ENCODE measurements at places on chromosomes 2 and 18. TPM values are rescaled to one million over a fixed set of nuclear protein-coding genes. Genes with fewer than 3 reads are reported as not detected.

VAMP5 gene
- 186 TPM for total RNA-seq

NRBP1 gene
- total RNA-seq = 130 TPM

ZNF396 gene
- total RNA-seq = 0.72 TPM

ABCB11 gene
- 0.44 TPM for total RNA-seq

B3GNT7 gene
- 1.2 TPM for total RNA-seq

ITGB1BP1 gene
- total RNA-seq = 95.5 TPM

DNA sequence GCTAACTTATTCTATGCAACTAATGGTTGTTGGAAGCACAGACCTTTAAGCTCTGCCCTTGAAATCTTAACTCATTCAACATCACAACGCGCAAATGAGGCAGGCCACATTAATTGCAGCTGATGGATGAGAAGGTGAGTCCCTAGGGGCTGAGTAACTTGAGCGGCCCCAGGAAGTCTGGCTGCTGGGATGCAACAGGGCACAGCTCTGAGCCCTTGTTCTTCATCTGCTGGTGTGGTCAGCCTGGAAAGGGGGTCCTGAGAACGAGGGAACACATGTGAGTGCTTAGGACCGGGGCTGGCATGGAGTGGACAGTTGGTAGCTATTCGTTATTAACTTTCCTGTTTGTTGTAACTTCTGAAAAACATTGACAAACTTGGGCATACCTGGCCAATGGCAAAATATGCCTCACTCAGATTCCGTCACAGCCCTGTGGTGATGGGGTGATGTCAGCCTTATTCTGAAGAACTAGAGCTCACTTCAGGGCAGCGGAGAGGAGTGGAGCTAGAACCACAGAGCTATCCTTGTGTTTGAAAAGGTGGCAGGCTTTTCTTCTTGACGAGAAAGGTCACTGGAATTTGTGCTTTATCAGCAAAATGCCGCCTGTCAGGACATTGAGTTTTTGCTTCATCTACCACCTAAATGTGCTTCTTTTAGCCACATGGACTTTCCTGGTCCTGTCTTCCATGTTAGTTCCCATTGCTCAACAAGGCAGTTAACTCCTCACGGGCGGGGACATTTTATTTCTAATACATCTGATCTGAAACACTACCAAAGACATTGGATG lies 145.9 kb upstream of the FHL2 start:
- peaks cover 21% of the 10 kb centered on the region for H3K4me1 ChIP-seq
- no peak for DNase-seq
- no peaks in the 10 kb centered on the region for H3K27me3 ChIP-seq

DNA sequence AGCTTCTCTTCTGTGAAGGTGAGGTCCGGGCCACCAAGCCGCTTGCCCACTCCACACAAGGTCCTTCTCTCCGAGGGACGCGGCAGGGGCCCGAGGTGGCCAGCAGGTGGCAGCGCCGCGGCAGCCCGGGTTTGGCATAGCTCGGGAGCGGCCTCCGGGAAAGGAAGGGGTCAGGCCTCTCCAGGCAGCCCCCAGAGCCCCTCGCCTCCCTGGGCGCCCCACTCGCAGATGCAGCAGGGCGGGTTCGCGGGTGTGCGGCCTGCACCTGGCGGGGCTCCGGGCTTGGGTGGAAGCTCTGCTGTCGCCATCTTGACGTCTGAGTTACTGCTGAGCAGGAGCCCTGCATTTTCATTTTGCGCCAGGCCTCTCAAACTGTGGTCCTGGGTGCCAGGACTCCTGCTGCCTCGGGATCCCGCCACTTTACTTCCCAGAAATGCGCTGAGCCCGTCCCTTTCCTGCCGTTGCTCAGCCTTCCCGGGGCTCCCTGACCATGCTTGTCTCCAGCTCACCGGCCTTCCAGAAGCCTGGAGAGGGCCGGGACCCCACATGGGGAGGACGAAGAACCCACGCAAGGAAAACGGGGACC lies 18.6 kb upstream of the NCL start:
- peak overlapping the region; percentile 50 for H3K27ac ChIP-seq
- H3K36me3 ChIP-seq = no peaks in the 10 kb centered on the region
- peaks cover 9% of the 10 kb centered on the region for H3K4me1 ChIP-seq
- H3K27me3 ChIP-seq = no peaks in the 10 kb centered on the region

DNA sequence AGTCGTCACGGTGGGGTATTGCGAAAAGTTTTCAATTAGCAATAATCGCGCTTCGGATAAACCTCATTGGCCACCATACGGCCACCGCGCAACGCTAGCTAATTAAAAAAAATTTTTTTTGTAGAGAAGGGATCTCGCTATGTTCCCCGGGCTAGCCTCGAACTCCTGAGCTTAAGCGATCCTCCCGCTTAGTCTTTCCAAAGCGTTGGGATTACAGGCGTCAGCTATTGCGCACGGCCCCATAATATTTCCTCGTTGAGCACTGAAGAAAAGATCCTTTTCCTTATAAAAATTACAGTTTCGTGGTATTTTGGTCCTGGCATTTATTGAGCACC lies 759 bp upstream of the ACTR1B start:
- no peaks in the 10 kb centered on the region for H3K27me3 ChIP-seq
- peak overlapping the region; percentile 85 for H3K27ac ChIP-seq
- H3K36me3 ChIP-seq = no peaks in the 10 kb centered on the region

DNA sequence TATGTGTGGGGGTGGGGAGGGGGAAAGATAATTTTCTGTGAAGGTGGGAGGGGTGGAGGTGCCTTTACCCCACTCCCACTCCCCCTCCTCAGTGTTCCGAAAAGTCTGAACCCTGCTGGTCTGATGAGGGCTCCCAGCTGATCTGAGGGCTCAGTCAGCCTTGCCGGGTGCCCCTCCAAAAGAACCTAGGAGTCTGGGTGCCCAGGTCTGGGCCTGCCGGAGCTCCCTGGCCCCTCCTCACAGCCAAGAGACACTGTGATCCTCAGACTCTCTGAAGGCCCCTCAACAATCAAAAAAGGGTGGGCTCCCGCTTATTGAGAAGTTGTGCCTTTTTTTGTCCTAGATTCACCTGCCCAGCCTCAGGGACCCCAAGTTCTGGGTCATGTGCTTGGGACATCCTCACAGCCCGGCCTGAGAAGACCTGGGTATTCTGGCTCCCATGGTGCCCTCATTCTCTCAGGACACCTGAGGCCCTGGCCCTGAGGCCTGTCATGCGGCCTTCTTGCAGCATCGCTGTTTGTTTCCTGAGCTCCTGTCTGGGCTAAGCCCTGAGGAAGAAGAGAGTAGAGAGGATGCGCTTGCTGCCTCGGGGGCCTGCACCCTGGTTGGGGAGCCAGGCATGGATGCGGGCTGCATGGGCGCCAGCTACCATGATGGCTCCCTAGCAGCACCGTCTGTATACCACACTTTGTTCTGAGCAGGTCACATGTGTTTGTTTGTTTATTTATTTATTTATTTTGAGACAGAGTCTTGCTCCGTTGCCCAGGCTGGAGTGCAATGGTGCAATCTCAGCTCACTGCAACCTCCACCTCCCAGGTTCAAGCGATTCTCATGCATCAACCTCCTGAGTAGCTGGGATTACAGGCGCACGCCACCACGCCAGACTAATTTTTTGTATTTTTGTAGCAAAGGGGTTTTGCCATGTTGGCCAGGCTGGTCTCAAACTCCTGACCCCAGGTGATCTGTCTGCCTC lies 44.0 kb downstream of the SDC1 start:
- H3K27me3 ChIP-seq = no peaks in the 10 kb centered on the region
- no peak for DNase-seq
- no peaks in the 10 kb centered on the region for H3K36me3 ChIP-seq
- no peaks in the 10 kb centered on the region for H3K4me1 ChIP-seq

DNA sequence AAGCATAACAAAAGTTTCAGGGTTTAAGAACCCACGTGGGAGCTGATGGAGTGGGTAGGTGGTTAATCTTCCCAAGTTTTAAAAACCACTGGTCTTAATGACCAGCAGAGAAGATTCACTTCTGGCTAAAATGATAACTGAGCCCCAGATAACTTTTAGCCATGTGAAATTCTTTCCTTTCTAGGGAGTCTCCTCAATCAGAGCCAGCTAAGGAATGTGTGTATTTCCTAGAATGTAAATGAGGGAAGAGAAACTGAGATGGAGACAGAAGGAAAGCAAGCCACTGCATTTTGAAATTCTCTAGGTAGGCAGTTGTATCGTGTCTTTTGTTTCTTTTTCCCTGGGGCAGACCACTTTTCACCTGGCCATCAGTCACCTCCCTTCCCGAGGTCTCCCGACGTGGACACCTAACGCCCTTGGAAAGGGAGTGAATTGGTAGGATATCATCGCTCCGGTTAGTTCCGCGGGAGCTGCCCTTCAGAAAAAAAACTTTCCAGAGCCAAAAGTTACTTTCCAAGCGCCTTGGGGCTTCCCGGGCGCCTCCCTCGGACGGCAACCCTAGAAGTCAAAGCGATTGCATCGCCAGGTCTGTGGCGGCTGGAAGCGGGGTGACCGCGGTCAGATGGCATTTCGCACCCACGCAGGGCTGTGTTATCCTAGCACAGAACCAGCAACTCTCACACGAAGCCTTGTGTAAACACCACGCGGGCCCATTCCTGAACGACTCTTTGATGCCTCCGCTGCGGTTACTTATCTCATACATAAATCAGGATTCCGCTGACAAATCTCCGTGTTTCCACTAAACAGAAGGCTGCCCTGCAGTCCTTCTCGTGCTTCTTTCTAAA lies 1.3 kb downstream of the COLEC12 start:
- peak; percentile 57 for DNase-seq
- H3K36me3 ChIP-seq = no peaks in the 10 kb centered on the region

GRCh38 chr2:232174662-232175061 lies 203.9 kb upstream of the ALPP start:
- H3K4me3 ChIP-seq = no peak overlapping the region
- peak; percentile 45 for DNase-seq
- H3K27me3 ChIP-seq = no peaks in the 10 kb centered on the region
- H3K36me3 ChIP-seq = no peaks in the 10 kb centered on the region
- peak overlapping the region; percentile 18 for H3K27ac ChIP-seq

DNA sequence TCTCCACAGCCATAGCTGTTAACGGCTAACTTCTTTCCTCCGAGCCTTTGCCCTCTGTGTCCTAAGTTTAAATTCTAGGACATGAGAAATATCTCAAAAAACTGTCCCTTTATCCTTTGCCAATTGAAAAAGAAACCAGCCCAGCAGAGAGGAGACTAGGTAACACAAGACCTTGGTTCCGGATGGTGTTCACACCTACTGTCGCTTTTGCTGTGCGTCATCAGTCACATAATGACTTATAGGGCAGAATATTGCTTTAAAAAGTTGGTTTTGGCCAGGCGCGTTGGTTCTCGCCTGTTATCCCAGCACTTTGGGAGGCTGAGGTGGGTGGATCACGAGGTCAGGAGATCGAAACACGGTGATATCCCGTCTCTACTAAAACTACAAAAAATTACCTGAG lies 66.2 kb downstream of the SP3 start:
- DNase-seq = no peak
- no peak overlapping the region for H3K4me3 ChIP-seq
- no peaks in the 10 kb centered on the region for H3K4me1 ChIP-seq
- no peaks in the 10 kb centered on the region for H3K27me3 ChIP-seq
- no peak overlapping the region for H3K27ac ChIP-seq

- no peaks in the 10 kb centered on the region for H3K27me3 ChIP-seq
- no peak overlapping the region for H3K4me3 ChIP-seq
- H3K36me3 ChIP-seq = no peaks in the 10 kb centered on the region
- no peaks in the 10 kb centered on the region for H3K4me1 ChIP-seq
- no peak overlapping the region for H3K27ac ChIP-seq
These were observed 112.0 kb upstream of the TEKT4 start for GRCh38 chr2:94759211-94759610.

DNA sequence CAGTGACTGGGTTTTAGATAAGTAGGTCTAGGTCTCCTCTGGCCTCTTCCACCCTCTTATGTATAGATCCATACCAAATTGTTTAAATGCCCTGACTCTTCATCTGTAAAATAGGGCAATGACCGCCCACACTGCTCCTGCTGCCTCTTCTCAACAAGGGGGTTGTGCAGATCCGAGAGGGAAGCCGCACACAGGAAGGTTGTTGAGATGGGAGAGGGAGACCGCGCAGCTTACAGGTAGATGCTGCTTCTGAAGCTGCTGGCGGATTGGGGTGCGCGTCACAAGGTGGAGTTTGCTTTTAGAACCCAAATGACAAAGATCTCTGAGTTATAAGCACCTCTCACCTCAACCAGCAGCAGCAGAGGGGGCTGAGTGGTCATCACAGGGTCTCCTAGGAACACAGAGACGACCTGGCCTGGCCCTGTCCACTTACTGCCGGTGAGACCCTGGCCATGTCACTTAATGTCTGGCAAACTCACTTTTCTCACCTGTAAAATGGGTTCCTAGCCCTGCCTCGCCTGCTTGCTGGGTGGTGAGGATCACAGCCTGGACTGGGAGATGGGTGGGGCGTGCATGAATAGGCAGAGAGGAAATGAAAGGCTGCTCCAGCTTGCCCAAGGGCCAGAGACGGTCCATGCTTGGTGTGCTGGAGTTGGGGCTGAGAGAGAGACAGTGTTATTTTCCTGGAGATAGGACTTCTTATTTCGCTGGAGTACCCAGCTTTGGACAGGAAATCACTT lies 251.3 kb downstream of the EIPR1 start:
- no peak overlapping the region for H3K27ac ChIP-seq
- no peaks in the 10 kb centered on the region for H3K27me3 ChIP-seq
- no peak for DNase-seq
- H3K36me3 ChIP-seq = no peaks in the 10 kb centered on the region
- H3K4me1 ChIP-seq = peaks cover 2% of the 10 kb centered on the region
- no peak overlapping the region for H3K4me3 ChIP-seq

DNA sequence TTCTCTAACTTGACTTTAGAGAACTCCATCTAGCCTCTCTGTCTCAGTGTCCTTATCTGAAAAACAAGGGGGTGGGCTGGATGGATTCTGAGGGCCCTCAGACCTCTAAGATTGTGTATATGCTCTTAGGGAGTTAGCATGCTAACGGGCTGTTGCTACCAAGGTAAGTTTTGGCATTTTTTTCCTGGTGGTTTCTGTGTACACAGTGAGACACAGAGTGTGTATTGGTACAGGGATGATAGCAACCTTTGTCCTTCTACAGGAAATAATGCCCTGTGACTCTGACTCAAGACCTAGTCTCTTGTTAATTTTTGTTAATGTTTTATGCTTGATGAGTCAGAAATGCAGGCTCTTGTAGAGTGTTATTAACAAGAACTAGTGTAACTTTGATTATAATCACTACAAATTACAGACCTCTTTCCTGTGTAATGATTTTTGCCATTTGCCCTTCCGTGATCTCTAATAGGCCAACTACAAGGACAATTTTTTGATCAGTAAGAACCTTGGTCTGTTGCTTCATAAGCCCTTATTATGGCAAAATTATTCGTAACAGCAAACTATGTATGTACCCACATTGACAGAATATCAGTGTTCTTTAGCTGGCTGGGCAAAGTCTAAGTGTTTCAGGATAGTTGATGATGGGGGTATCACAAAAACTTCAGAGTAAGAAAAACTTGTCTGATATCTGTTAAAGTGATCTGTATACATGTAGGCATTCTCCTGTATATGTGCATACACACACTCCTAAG lies 89.7 kb downstream of the SPTBN1 start:
- H3K27me3 ChIP-seq = no peaks in the 10 kb centered on the region
- H3K36me3 ChIP-seq = no peaks in the 10 kb centered on the region
- H3K4me3 ChIP-seq = no peak overlapping the region

- H3K27ac ChIP-seq = no peak overlapping the region
- no peaks in the 10 kb centered on the region for H3K27me3 ChIP-seq
- H3K36me3 ChIP-seq = no peaks in the 10 kb centered on the region
- H3K4me1 ChIP-seq = no peaks in the 10 kb centered on the region
- H3K4me3 ChIP-seq = no peak overlapping the region
These were observed 759.4 kb downstream of the CBLN2 start for GRCh38 chr18:71784777-71785176.

- H3K4me1 ChIP-seq = no peaks in the 10 kb centered on the region
- no peak overlapping the region for H3K27ac ChIP-seq
- H3K27me3 ChIP-seq = no peaks in the 10 kb centered on the region
- no peak for DNase-seq
These were observed 8.2 kb upstream of the HNRNPA3 start for GRCh38 chr2:177204417-177204816.

GRCh38 chr2:230217424-230217823 lies 2.4 kb downstream of the SP110 start:
- H3K4me1 ChIP-seq = peaks cover 6% of the 10 kb centered on the region
- H3K36me3 ChIP-seq = no peaks in the 10 kb centered on the region
- DNase-seq = no peak
- H3K27me3 ChIP-seq = no peaks in the 10 kb centered on the region
- no peak overlapping the region for H3K4me3 ChIP-seq
- H3K27ac ChIP-seq = no peak overlapping the region
